ENCODE measurements at places on chromosomes 2 and 18.

- peak; percentile 71 for DNase-seq
Observed at GRCh38 chr2:100416935-100417710, at the start of gene CHST10. Gene CHST10, minus strand, starts transcription at chr2:100417668. Its CDS starts 10,993 bp downstream, at chr2:100406675.

DNA sequence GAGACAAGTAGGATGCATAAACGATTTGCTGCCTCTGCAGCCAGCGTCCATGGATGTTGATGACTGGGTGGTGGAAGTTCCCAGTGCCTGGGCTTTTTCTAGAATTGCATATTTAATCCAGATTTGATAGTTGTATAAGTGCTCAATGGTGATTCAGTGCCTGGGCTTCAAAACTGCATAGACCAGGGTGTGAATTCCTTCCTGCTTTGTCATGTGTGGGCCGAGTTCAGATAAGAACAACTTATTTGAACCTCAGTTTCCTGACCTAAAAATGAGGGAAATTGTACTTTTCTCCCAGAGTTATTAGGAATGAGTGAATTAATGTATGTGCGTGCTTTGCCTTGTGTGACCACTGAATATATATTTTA, 154.6 kb downstream of the WDSUB1 start:
- DNase-seq: peak; percentile 40

- peak; percentile 30 for DNase-seq
Observed at GRCh38 chr2:168851674-168852320, 38.4 kb downstream of the SPC25 start.

DNA sequence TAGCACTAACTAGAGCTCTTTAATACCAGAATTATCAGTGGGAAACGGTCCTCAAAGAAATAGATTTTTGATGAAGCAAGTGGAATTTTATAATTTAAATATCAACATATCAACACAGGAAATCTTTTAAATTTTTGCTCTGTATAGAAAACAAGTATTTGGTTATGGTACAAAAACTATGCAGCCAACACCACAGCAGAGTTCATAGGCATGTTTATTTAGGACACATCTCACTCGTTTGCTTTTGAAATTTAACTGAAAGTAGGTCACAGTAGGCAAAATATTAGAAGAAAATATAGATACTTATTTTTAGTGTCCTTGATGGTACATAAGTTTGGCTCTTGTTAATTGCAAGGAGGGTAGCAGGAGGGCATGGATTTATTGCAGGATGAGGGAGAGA, 34.3 kb upstream of the TANC1 start:
- no peak for DNase-seq

DNA sequence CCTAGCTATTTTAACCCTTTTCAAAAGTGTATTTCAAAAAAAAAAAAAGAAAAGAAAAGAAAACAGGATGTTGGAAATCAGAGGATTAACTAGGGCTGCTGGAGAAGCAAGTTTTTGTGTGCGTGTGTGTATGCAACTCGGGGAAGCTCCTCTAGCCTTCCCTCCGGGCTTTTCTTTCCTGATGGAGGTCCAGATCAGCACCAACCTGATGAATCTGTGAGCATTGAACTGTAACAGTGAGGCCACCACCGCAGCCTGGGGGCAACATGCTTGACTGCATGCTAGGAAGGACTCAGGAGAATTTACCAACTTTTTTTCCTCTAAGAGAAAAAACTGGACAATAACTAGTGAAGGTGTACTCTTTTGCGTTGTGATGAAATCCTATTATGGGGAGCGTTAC, 2.3 kb downstream of the OBSL1 start:
- DNase-seq: no peak

DNA sequence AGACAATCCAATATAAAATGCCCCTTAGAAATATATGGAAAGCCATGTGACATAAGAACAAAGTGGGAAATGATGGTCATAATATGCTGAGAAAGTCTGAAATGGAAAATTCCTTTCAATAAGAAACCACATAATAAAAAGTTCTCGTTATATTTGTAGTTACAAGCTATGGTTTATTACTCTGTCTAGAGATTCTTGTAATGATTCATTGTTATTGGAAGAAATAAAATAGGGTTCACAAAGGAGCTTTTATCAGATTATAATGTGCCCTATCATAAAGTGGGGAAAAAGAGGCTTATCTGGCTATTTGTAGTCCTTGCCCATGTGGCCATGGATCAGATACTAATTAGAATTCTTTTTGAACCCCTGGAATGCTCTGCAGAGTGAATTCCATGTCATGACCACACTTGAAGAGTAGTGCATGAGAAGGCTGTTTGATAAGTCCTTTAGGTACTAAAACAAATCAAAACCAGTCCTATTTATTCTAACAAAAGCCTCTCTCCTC, 420.7 kb upstream of the NRP2 start:
- no peak for DNase-seq

- DNase-seq: no peak
Observed at GRCh38 chr2:239387811-239388210, 13.0 kb downstream of the HDAC4 start.

- DNase-seq: no peak
Observed at GRCh38 chr2:218280260-218280870, 10.0 kb downstream of the PNKD start.

DNA sequence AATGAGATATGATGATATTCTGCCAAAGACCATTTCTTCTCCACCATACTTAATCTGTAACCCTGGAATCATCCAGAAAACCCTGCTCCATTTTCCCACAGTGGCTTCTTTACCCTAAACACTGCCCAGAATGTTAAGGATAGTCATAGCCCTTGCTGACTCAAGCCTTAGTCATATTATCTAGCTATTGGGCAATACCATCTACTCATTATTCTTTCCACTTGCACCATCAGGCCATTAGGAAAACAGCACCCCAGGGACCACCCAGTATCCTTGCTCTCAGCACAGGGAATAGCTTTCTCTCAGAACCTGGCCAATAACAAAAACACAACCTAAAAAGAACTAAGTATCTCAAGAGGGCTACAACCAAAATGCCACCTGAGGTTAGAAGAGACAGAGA, 445.7 kb upstream of the SLC14A2 start:
- DNase-seq: no peak

- no peak for DNase-seq
Observed at GRCh38 chr18:61545281-61546245, 212.3 kb downstream of the CDH20 start.

GRCh38 chr2:159098921-159099411, 130.5 kb downstream of the TANC1 start:
- no peak for DNase-seq
